ENCODE measurements at places on chromosomes 12 and 14. TPM values are rescaled to one million over a fixed set of nuclear protein-coding genes. Genes with fewer than 3 reads are reported as not detected.
A peak's percentile ranks its signal among the peaks of the same experiment; 100 is the strongest.

TSHR gene
- not detected for total RNA-seq

NRIP2 gene
- not detected for total RNA-seq

PLEKHG7 gene
- not detected for total RNA-seq

CABP1 gene
- total RNA-seq: 0.11 TPM

FSCB gene
- not detected for total RNA-seq

JDP2 gene
- 1.2 TPM for total RNA-seq

C14orf180 gene
- not detected for total RNA-seq

- DNase-seq: no peak
Measured at GRCh38 chr14:61372379-61372778, 51.0 kb downstream of the PRKCH start.

- DNase-seq: no peak
Measured at GRCh38 chr12:132866251-132866828, 21.1 kb downstream of the CHFR start.

DNA sequence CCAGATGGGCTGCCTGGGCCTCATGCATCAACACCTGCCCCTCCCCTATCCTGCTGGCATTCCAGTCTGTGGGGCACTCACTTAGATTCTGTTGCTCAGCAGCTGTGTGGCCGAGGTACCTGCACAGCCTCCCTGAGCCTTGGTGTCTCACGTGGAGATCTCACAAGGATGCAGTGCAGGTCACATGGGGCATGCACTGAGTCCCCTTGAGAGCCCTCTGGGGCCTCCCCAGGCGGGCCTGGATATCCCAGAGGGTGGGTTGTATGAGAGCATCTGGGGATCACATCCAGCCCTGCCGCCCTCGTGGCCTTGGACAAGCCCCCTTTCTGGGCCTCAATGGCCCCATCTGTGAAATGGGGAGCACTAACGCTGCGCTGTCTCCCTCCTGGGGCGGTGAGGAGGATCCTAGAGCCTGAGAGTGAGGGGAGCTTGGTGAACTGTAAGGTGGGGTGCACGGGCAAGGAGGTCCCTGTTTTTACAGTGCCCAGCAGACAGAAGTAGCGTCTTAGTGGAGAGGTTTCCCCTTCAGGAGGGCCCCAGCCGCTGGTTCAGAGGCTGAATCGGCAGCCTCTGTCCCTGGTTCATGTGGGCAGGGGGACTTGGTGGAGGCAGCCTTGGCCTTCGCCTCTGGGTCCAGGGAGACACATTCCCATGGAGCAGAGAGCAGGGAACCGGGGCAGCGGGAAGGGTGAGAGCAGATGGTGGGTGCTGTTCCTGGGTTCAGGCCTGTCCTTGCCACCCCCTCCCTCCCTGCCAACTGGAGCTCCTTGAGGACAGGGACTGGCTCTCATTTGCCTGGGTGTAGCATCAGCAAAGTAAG is 791 bp upstream of the SLC25A47 start:
- no peak for DNase-seq

DNA sequence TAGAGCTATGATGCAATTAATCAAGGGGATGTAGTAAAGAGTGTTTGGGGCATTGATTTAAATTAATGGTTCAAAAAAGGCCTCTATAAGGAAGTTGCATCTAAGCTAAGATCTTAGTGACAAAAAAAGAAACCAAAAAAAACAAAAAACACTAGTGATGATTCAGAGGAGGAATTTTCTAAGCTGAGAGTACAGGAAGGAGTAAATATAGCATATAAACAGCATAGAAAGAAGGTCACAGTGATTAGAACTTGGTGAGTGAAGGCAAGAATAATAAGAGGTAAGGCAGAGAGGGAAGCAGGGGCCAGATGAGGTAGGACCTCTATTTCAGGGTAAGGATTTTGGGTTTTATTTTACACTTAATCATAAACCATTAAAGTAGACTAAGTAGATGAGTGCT is 48.0 kb upstream of the PDZRN4 start:
- DNase-seq: no peak

DNA sequence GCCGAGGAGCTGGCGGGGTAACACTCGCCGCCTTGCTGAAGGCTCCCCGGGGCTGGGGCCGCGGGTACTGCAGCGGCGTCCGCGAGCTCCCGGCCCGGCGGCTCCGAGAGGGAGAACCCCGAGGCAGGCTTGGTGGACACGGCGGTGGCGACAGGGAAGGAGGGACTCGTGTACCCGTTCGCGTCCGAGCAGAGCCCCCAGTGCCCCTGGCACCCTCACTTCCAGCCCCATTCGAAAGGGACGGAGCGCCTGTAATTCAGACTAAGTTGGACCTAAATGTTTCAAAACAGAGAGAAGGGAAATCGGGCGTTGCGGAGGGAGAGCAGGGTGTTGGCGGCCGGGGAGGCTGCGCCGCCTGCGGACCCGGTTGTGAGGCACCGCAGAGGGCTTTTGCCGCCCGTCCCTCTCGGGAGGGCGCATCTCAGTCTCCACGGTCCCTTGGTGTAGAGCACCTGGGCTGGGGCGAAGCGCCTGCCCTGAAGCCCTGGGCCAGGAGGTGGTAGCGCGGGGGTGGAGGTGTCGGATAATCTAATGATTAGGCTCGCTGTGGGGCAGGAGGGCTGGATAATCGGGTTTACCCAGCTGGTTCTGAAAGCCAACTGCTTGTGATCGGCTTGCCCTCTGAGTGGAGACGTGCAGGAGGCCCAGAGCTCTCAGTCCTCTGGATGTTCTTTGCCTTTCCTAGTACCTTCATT is 771 bp downstream of the DAAM1 start:
- peak; percentile 3 for DNase-seq

DNA sequence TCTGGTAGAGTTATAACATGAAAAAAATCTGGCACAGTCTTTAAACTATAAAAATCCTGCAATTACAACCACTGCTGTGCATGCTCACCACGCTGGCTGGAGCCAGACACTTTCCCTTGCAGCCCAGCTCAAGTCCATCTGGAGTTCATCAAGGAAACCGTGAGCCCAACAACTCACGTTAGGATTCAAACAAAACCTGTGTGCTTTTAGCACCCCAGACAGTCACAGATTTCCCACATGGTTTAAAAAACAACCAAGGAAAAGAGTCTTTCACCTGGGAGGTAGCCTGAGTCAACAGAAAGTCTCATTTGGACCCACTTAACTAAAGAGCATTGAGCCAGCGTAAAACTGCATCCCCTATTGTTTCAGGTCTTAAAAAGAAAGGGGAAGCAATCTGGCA is 4.7 kb downstream of the LRIG3 start:
- DNase-seq: no peak

DNA sequence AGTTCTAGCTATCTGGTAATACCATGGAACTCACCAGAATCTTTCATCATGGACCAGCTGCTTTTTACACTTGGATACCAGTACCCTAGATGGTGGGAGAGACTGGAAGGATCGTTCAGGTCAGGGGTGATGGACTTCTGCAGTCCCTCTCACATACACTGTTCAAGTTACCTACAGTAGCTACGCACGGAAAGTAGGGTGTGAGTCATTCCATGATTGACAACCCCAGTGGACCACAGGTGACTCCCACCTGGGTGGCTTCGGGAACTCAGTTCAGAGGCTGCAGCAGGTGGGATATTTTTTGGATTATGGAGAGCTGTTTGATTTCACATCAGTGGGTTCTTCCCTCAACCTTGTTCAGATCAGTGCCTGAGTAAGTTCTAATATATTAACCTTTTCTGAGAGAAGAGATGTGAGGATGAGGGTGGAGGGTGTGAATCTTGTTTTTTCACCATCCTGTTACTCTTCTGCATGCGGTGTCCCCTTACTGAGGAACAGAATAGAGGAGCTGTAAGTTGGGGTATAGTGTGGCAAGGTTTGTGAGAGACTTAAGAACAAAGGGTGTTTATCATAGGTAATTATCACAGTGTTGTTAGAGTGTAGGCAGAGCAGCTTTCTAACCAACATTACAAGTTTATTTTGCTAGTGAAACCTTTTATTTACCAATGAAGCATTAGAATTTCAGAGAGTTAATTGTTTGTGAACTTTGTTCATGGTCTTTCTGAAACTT is 39.6 kb downstream of the PRKCH start:
- no peak for DNase-seq

- no peak for DNase-seq
Measured at GRCh38 chr14:68361231-68361630, 431.6 kb downstream of the ZFP36L1 start.

- DNase-seq: no peak
Measured at GRCh38 chr12:30746190-30746589, 8.6 kb downstream of the CAPRIN2 start.

DNA sequence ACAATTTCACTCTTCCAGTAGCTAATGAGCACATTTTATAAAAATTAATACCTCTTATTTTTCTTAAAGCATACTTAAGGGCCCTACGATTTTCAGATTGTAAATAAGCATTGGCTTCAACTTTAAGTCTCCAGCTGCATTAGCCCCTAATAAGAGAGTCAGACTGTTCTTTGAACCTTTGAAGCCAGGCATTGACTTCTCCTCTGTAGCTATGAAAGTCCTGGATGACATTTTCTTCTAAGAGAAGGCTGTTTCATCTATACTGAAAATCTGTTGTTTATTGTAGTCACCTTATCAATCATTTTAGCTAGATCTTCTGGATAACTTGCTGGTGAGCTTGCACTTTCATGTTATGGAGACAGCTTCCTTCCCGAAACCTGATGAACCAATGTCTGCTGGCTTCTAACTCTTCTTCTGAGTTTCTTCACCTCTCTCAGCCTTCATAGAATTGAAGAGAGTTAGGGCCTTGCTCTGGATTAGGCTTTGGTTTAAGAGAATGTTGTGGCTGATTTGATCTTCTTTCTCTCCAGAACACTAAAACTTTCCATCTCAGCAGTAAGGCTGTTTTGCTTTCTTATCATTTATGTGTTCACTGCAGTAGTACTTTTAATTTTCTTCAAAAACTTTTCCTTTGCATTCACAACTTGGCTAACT is 377.1 kb upstream of the RGS6 start:
- DNase-seq: no peak

- DNase-seq: no peak
Measured at GRCh38 chr14:35821564-35822411, 4.3 kb upstream of the BRMS1L start.

GRCh38 chr14:104143521-104144452 is 5.4 kb downstream of the KIF26A start:
- DNase-seq: no peak

GRCh38 chr12:109147954-109148353 is 31.6 kb downstream of the ACACB start:
- no peak for DNase-seq

DNA sequence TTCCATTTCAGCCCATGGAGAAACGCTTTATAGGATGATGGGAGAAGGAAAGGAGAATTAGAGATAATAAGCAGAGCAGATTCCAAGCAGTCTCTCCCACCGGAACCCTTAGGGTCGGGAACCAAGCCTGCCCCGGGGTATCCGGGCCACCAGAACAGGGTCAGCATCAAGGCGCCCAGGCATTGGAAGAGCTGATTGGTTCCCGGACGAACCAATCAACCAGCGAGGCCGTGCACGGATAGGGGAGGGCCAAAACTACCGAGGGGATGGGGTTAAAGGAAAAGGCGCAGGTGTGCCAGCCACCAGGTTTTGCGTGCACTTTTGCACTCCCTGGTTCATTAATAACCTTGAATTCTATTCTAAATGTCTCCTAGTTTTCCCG is 1.7 kb downstream of the PPM1H start:
- no peak for DNase-seq

DNA sequence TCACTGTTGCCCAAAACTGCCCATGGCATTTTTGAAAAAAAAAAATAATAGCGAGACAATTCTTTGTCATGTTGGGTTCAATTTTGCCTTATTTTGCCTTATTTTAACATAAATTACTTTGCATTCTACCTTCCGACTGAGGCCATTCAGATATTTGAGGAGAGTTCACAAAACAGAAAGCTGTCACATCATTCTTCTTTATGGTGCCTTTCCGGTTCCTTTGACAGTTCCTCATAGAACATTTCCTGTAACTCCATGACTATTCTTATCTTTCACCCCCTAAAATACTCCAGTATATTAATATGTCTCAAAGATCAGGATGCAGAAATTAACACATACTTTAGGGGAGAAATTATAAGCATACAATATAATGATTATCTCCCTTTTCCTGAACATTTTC is 476.7 kb downstream of the NOVA1 start:
- DNase-seq: no peak

GRCh38 chr12:98516111-98516873 is 902 bp downstream of the TMPO start:
- DNase-seq: peak; percentile 65

DNA sequence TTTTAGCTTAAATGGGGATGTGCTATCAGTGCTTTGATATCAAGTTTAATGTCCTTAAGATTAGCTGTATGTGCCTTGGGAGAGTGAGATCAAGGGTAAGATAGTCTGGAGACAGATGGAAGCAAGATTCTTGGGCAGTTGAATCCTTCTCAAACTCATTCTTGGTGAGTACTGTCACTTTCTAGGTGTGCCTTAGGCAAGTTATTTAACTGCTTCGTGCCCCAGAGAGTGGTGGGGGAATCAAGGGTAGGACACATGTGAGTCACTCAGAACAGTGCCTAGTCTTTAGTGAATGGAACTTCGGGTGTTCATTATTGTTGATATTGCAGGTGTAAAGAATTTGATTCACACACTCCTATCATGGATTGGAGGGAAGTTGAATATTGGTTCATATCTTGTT is 803.7 kb downstream of the DIO2 start:
- DNase-seq: no peak

DNA sequence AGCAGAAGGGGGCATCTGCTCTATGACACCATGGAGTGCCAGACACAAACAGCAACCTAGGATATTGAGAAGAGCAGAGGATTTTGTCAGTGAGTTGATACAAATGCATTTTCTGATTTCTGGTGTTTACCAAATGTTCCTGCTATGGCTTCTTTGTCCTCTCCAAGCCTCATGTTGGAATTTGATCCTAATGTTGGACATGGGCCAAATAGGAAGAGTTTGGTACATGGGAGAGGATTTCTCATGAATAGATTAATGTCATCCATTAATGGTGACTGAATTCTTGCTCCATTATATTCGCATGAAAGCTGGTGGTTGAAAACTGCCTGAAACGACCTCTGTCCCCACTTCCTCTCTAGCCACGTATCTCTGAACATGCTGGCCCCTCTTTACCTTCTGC is 1002.2 kb upstream of the FLRT2 start:
- no peak for DNase-seq

DNA sequence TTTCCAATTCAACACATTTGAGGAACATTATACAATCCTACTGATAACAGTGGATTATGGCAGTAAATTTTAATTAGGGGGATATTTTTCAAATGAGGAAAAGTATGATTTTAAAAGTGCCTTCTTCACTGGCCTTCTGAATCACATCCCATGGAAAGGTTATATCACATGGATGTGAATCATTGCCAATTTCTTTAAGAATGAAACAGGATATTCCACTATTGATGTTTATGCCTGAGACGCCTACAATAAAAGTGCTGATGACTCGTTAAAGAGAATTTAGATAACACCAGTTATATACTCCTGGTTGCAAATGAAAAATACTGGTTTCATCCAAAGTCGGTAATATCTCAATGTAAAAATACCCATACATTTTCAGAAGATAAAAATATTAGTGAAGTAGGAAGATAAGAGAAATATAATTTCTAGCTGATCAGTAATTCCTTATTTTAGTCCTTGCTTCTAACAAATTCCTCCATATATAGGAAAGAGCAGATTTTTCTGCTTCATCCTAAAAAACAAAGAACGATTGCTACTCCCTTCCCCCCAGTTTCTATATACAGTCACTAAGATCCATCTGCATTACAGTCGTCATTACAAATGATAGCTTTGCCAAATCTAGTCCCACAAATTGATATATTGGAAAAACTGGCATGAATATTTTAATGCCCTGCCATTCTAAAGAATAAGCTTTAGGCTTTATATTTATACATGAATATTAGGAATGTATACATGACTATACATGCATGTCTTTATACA is 139.5 kb upstream of the SOX5 start:
- DNase-seq: no peak

Data from CD4-positive, alpha-beta T cell (primary cell).